ENCODE measurements at places on chromosomes 7 and 10.

- no peak for DNase-seq
Measured at GRCh38 chr7:28937103-28937502, 21.0 kb downstream of the TRIL start.

GRCh38 chr7:155992974-155993373, 180.7 kb upstream of the SHH start:
- DNase-seq: no peak

- DNase-seq: no peak
Measured at GRCh38 chr7:37251222-37251621, 197.4 kb downstream of the ELMO1 start.

DNA sequence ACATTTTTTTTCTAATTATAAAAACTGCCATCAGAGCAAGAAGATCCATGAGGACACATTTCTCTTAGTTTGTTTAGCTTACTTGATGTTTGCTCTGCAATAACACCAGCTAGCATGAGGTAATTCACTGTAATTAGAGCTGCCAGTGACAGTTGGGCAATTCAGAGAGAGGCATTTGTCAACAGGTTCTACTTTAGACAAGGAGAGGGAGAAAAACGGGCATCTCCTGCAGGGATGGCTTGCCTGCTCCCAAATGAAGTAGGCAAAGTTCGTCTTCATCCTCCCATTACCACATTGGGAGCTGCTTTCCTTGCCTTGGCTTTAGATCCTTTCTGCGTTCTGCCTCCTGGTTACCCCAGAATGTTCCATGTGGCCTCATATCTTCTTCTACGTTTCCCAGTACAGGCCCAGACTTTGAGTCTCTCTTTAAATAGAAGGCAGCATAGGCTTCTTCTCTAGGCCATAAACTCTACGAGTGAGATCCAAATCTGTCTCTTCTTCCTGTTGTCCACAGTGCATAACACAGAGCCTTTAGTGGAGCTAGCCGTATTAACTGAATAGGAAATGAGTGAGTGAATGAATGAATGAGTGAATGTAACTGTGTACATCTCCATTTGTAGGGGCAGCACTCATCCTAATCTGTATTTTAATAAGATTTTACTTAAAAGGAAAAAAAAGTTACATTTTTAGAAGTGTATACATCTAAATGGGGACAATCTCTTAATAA, 21.2 kb downstream of the ASB15 start:
- DNase-seq: peak; percentile 78

- no peak for DNase-seq
Measured at GRCh38 chr10:18303851-18304801, 163.9 kb downstream of the CACNB2 start.

- DNase-seq: no peak
Measured at GRCh38 chr10:46526682-46527038, 29.8 kb downstream of the GPRIN2 start.

GRCh38 chr7:80542398-80542797, 30.5 kb upstream of the GNAT3 start:
- DNase-seq: no peak

DNA sequence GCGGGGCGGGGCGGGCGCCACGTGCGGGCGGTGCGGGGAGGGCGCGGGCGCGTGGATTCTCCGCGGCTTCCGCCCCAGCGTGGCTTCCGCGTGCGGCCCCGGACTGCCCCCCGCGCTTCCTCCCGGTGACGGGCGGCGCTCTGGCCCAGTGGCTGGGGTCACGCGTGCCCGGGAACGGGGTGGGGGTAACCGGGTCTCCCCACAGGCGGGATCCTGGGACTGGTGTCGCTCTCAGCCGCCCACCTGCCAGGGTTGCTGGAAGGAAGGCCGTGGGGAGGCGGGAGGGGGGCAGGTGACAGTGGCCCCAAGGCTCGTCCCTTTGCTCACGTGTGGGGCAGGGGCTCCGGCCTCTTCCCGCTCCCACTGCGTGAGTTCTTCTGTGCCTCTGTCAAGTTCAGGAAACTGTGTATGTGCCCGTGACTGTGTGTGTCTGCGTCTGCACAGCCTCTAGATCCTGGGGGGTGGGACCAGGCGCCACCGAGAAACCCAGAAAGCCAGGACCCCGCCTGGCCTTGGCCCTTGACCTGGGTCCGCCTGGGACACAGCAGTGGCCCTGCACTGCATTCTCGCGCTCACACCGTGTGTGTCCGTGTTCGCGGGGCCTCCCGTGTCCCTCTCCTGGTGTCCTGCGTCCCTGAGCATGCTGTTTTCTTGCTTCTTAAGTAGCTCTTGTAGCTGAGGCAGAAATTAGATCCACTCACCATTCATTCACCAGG, 919 bp downstream of the MAFK start:
- no peak for DNase-seq

GRCh38 chr10:29730969-29731368, 96.2 kb upstream of the SVIL start:
- no peak for DNase-seq

DNA sequence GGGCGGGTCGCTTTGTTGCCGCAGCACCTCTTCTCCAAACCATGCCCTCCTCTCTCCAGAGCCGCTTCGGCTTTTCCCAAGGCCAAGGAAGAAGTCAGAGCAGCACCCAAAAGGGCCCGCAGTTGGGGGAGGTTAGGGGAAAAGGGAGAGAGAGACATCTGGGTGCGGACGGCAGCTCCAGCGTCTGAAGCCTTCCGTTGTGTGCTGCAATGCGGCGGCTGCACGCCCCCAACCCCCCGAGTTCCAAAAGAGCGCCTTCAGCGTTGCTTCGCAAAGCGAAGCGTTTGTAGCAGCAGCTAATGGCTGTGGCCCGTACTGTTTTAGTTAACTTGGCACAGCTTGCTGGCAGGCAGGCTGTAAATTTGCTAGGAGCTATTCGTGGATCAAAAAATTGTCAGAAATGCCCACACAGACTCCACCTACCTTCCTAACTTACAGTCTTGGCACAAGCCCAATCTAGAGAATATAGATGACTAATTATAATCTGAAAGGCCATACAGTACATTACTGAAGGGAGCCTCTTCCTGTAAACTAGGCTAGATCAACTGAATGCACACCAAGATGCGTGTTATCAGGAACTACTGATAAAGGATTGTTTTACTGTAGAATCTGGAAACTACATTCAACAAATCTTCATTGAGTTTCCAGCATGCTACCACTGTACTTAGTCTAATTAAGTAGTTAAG, 1.1 kb upstream of the KBTBD2 start:
- DNase-seq: peak; percentile 57

GRCh38 chr10:124573726-124574455, 112.3 kb downstream of the LHPP start:
- DNase-seq: no peak

- no peak for DNase-seq
Measured at GRCh38 chr10:113869789-113870188, 15.3 kb downstream of the NHLRC2 start.

DNA sequence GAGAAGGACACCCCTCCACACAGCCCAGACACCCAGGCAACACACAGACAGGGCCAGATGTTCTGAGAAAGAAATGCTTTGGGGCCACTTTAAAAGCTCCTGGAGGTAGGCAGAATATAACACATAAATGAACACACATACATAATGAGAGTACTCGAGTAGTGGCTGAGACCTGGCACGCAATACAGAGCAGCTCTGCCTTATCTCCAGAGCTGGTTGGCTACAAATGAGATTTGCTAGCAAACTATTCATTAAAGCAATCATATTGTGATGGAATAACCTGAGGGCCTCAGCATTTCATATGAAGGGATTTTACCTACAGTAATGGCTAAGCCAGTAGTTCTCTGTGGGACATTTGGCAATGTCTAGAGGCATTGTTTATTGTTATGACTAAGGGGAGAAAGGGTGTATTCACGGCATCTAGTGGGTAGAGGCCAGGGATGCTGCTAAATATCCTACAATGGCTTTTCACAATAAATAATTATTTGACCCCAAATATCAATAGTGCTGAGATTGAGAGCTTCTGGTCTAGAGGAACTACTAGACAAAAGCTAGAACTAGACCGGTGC, 5.5 kb upstream of the IMPDH1 start:
- DNase-seq: no peak
